Right lung (tissue), 10 donors: ENCODE measurements at places on chromosomes 13 and 19. TPM values are rescaled to one million over a fixed set of nuclear protein-coding genes. Genes with fewer than 3 reads are reported as not detected.

DNA sequence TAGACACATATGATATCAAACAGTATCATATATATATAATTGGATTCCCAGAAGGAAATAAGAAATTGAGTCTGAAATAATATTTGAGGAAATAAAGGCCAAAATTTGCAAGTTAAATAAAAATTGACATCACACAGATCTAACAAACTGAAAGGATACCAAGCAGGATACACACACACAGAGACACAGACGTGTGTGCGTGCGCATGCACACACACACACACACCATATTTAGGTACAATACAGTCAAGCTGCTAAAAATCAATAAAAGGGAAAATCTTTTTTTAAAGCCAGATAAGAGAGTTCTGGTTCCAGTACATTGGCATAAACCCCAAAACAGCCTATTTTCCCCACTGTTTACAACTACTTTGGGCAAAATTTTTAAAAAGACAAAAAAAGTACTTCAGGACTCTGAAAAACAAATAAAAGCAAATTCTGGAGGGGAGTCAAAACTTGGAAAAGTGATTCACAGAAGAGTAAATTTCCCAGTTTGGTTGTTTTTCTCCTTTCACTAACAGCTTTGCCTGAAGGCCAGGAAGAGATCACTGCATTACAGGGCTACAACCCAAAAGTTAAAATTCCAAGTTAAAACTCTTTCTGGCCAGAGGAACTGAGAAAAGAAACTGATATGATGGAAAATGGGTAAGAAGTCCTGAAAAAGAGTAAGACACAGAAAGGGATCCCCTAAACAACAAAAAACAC is 16.2 kb downstream of the MYCBP2 start:
- no peak for DNase-seq

GRIN2D gene
- polyA plus RNA-seq, result 0.13 TPM

DNA sequence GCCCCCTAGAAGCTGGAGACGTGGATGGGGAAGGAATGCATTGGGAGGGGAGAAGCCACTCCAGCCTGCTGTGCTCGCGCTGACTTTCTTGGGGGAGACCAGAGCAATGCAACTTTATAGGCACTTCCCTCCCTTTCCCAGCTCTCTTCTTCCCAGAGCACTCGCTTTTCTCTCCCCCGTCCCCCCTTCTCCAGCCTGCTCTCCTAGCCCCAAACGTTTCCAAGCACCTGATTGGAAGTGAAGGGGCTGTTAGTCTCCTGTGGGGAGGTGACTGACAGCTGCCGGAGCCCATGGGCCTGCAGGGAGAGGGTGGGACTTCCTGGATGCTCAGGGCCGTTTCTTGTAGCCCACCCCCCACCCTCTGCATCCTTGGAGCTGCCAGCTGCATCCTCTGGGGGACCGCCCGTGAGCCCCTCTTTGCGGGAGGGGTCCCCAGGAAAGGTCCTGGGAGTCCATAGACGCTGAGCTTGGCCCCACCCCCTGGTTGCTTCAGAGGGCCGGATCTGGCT is 2.5 kb downstream of the HDGFL2 start:
- DNase-seq, result no peak

DNA sequence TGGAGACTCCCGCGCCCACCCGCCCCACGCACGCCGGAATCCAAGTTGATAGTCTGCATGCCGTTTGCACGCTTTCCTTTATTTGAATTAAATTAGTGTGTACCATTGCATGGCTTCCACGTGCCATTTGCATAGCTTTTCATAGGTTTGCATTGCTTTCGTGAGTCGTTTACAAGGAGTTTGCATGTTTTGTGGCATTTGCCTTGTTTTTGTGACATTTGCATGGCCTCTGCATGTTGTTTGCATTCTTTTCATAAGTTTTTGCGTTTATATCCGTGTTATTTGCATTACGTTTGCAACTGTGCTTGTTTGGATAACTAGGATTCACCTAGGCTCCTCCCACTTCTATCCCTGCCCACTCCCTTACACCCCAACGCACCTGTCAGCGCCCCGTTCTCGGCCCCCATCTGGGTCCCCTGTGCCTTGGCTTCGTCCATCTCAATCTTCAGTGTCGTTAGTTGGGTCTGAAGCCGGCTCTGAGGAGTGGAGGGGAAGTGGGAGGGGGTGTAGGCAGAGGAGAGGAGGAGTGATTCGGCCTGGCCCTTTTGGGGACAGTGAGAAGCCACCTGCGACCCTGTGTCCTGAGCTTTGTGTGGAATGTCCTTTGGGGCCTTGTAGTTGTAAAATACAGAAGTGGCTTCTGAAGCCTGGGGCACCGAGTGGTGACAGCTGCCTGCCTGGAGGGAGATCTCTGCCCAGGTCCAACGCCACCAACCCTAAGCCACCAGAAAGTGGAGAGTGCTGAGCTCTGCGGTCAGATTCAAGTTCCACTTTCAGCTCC is 2.4 kb downstream of the CCDC194 start:
- no peak for DNase-seq

GRCh38 chr19:39424934-39425333 is 10.8 kb downstream of the RPS16 start:
- DNase-seq, result no peak

DNA sequence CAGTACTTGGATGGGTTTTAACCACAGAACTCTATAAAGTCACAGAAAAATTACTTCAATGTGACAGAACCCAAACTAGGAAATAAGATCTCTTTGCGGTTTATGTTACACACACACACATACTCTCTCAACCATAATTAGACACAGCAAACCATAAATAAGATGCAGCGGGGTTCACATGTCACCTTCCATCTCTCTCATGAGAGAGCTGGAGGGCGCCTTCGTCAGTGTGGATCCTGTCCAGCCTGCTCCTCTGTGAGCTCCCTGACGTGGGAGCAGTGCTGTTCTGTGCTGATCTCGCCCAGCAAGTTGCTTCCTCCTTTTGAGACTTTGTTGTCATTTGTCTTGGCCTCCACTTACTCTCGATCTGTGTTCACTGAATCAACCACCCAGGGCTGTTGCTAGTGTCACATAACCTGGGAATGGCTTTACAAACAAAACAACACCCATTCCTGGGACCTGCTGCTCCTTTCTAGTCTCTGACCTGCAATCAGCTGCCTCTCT is 204.9 kb upstream of the KL start:
- DNase-seq, result no peak

- DNase-seq, result no peak
Measured at GRCh38 chr19:45376045-45376724, 5.8 kb upstream of the ERCC2 start.

SMIM44 gene
- polyA plus RNA-seq, result not detected
